ENCODE measurements at places on chromosomes 4 and X.
A peak's percentile ranks its signal among the peaks of the same experiment; 100 is the strongest.

DNA sequence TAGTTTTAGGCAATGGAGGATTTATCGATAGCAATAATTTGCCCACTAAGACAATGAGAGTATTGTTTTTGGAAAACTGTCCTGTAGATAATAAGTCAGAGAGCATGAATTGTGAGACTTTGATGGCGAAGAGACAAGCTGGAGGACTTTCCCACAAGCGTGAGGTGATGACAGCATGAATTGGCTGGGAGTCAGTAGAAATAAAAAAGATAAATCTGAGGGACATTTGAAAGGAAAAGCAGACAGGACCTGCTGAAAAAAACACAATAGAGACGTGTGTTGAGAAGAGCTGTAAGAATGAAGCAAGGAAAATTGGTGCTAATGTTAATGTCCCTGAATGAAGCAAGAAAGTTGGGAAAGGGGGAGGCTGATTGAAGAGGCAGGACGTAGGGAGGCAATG, 233.5 kb downstream of the DCTD start:
- H3K4me3 ChIP-seq = no peak overlapping the region
- H3K36me3 ChIP-seq = no peaks in the 10 kb centered on the region
- no peaks in the 10 kb centered on the region for H3K27me3 ChIP-seq
- DNase-seq = no peak
- H3K4me1 ChIP-seq = no peaks in the 10 kb centered on the region

GRCh38 chr4:88900432-88900831, 156.6 kb downstream of the FAM13A start:
- H3K4me3 ChIP-seq = no peak overlapping the region
- H3K4me1 ChIP-seq = no peaks in the 10 kb centered on the region
- H3K27me3 ChIP-seq = no peaks in the 10 kb centered on the region
- no peak for DNase-seq
- no peaks in the 10 kb centered on the region for H3K36me3 ChIP-seq

DNA sequence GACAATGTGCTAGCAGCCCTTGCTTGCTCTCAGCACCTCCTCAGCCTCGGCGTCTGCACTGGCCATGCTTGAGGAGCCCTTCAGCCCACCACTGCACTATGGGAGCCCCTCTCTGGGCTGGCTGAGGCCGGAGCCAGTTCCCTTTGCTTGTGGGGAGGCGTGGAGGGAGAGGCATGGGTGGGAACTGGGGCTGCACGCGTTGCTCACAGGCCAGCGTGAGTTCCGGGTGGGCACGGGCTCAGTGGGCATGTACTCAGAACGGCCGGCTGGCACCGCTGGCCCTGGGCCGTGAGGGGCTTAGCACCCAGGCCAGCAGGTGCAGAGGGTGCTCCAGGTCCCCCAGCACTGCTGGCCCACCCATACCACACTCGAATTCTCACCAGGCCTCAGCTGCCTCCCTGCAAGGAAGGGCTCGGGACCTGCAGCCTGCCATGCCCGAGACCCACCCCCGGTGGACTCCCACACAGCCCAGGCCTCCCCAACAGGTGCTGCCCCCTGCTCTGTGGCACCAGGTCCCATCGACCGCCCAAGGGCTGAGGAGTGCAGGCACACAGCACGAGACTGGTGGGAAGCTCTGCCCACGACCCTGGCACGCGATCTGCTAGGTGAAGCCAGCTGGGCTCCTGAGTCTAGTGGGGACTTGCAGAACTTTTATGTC, 100.3 kb downstream of the SLC39A8 start:
- no peaks in the 10 kb centered on the region for H3K27me3 ChIP-seq
- H3K27ac ChIP-seq = no peak overlapping the region
- H3K4me1 ChIP-seq = no peaks in the 10 kb centered on the region
- no peak for DNase-seq
- no peaks in the 10 kb centered on the region for H3K36me3 ChIP-seq

DNA sequence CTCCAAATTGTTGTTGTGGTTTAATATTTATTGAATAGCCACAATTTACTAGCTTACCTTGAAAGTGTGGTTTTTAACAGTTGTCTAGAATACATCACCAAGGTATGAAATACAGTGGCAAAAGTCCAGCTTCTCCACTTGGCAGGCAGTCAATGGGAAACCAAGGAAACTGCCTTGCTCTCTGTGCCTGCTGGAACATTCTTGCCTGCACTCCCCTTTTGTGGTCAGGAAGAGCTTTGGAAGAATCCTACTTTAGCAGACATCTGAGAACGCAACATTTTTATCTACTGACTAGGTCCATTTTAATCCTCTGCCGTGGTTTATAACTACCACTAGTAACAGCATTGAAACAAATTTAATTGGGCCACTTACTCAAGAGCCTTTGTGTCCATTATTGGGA, 64.5 kb downstream of the TENM3 start:
- H3K27ac ChIP-seq = no peak overlapping the region
- DNase-seq = no peak

DNA sequence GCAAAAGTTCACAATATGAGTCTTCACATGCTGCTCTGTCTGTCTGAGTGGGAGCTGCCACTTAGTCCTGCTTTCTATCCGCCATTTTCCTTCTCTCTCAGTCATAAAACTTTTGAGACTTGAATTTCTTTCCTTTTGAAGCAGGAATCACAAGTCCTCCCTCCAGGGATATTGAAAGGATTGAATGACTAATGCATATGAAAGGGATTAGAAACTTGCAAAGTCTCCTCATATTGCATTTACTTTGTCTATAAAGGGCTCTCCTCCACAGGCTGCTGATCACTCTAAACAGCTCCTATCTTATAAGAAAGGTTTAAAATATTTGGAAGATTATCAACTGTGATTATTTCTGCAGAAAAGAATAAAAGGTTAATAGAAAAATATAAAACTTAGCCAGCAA, 879.1 kb downstream of the ARAP2 start:
- H3K27me3 ChIP-seq = no peaks in the 10 kb centered on the region
- DNase-seq = no peak
- no peak overlapping the region for H3K4me3 ChIP-seq
- no peak overlapping the region for H3K27ac ChIP-seq
- H3K4me1 ChIP-seq = no peaks in the 10 kb centered on the region

DNA sequence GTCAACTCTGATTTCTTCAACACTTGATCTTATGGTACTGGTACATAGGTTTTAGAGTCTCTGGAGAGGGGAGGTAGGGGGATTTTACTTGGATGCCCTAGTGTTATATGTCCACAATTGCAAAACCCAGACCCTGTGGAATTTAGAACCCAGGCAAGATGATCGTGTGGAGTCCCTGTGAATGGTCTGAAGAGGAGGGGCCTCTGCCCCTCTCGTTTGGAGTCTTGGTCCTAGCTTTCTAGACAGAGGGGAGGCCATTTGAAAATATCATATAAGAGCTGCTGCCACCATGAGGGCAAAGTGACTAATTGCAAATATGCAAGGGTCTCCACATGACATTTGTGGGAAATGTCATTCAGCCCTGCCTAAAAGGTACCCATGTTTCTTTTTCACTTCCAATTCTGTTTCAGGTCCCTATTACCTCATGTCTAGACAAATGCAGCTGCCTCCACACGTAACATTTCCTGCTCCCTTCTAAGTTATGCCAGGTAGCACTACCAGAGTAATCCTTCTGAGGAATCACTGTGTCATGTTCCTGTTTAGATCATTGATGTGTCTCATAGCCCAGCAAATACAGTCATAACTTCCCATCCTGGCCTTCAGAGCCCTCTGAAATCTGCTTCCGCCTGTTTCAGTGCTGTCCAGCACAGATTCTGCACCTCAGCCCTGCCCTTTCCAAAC, 126.8 kb downstream of the KLHL8 start:
- no peaks in the 10 kb centered on the region for H3K36me3 ChIP-seq

DNA sequence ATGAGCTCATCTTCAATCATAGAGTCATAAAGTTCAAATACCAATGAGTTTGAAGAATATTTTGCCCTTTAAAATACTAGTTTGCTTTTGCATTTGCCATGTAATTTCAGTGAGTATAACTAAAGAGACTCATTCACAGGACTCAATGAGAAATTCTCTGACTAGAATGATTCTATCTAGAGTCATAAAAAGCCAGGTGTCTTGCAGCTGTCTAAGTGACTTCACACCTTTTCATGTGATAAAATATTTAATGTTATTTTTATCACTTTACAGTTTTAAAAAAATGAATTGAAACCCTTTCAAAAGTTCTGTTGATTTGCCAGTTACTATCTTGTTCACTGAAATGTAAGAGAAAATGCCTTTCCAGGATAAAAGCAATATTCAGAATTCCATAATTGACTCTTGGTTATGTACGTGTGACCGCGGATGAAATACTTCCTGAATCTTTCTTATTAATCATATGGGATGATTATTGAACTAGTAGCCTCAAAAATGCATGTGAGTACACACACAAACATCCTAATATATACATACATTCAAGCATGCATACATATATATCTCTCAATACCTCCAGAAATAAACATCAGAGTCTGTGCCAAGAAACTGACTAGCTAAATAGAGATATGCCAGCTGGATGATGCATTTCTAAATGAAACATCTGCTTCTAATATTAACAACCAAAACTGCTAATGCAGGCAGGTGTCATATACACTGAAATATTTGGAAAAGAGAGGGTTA, 87.0 kb downstream of the GABRB1 start:
- H3K36me3 ChIP-seq = no peaks in the 10 kb centered on the region
- H3K27me3 ChIP-seq = no peaks in the 10 kb centered on the region
- no peak for DNase-seq
- no peaks in the 10 kb centered on the region for H3K4me1 ChIP-seq

- no peak for DNase-seq
- H3K4me1 ChIP-seq = no peaks in the 10 kb centered on the region
- no peaks in the 10 kb centered on the region for H3K27me3 ChIP-seq
- H3K4me3 ChIP-seq = no peak overlapping the region
- H3K36me3 ChIP-seq = no peaks in the 10 kb centered on the region
Measured at GRCh38 chr4:135411251-135411650, 1209.7 kb upstream of the PABPC4L start.

DNA sequence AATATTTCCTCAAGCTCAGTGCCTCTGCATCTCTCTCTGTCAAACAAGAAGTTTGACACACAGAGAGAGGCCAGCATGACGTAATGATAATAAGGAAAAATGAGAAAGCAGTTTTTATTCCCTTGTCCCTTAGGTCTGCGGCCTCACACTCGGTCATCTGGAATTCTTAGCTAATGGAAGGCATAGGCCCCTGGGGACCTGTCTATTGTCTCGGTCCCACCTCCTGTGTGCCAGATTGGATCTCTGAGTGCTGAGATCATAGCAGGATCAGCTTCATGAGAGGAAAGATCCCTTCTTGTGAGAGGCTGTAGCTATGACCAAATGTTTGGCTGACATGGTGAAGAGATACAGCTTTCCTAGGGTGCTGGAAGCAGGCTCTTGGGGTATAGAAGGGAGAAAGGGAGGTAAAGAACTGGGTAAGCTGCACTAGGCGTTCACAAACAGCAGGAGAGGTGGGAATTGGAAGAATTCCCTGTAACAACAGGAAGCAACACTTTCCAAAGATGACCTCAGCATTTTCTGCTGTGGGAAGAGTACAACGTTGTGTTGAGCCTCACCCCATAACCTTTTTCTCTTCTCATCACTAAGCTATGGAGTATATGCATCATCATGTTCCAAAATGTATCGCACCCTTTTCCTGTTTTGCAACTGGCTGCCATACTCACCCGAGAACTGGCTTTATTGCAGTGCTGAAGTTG, 20.2 kb downstream of the TMEM31 start:
- no peaks in the 10 kb centered on the region for H3K27me3 ChIP-seq
- H3K4me3 ChIP-seq = no peak overlapping the region
- DNase-seq = no peak
- no peaks in the 10 kb centered on the region for H3K36me3 ChIP-seq
- H3K4me1 ChIP-seq = no peaks in the 10 kb centered on the region

DNA sequence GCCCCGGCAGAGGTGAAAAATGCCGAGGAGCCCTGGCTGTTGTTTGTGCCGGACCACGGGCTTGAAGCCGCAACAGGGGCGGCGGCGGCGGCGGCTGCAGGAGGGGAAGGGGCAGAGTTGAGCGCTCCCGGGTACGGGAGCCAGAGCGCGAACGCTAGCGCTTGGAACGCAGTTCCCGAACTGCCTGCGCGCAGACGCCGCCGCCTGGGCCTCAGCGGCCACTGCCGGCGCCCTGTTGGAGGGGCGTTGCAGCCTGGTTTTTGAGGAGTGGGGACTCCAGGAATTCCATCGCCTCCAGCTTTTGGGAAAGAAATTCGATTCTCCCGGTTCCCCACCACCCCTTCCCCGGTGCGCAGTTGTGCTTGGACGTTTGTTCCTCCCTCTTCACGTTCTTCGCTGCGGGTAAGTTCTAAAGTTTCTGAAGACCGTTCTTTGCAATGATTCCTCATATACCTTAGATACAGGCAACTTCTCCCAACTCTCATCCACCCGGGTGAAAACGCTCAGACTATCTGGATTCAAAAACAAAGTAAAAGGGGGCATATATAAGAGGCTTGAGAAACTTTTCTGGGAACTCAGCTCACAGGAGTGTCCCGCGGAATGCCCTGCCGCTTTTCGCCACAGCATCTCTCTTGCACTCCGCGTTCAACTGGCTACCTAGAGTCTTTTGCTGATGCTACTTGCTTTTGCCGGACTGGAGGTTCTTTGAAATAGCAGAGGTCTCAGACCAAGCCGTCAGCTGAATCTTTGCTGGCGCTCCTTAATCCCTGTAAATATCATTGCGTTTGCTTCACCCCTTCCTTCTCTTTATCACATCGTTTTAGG, 1.0 kb downstream of the FAT4 start:
- peaks cover 16% of the 10 kb centered on the region for H3K4me1 ChIP-seq
- H3K36me3 ChIP-seq = no peaks in the 10 kb centered on the region
- no peak overlapping the region for H3K27ac ChIP-seq
- no peak for DNase-seq
- H3K4me3 ChIP-seq = no peak overlapping the region
- H3K27me3 ChIP-seq = no peaks in the 10 kb centered on the region

DNA sequence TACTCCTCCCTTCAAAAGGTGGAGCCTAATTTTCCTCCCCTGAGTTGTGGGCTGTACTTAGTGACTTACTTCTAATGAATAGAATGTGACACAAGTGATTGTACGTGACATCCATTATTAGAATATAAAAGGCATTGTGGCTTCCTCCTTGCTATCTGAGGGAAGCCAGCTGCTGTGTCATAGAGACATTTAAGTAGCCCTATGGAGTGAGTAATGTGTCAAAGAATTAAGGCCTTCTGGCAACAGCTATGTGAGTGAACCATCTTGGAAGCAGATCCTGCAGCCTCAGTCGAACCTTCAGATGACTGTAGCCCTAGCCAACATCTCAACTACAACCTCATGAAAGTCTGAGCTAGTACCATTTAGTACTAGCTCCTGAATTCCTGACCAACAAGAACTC, 76.1 kb downstream of the BCOR start:
- no peak for DNase-seq
- no peak overlapping the region for H3K27ac ChIP-seq
- H3K36me3 ChIP-seq = no peaks in the 10 kb centered on the region
- no peaks in the 10 kb centered on the region for H3K27me3 ChIP-seq

- peaks cover 43% of the 10 kb centered on the region for H3K36me3 ChIP-seq
- H3K27ac ChIP-seq = peak overlapping the region; percentile 97
- peak overlapping the region; percentile 60 for H3K4me3 ChIP-seq
- H3K4me1 ChIP-seq = peaks cover 96% of the 10 kb centered on the region
Measured at GRCh38 chr4:118757761-118758251, 72.6 kb downstream of the METTL14 start.

GRCh38 chr4:6453688-6453990, 18.8 kb downstream of the PPP2R2C start:
- no peaks in the 10 kb centered on the region for H3K4me1 ChIP-seq
- DNase-seq = no peak
- no peak overlapping the region for H3K4me3 ChIP-seq
- no peak overlapping the region for H3K27ac ChIP-seq
- H3K27me3 ChIP-seq = no peaks in the 10 kb centered on the region
- no peaks in the 10 kb centered on the region for H3K36me3 ChIP-seq

- H3K27ac ChIP-seq = no peak overlapping the region
- H3K36me3 ChIP-seq = no peaks in the 10 kb centered on the region
- H3K27me3 ChIP-seq = no peaks in the 10 kb centered on the region
- no peaks in the 10 kb centered on the region for H3K4me1 ChIP-seq
- DNase-seq = no peak
Measured at GRCh38 chr4:182338746-182339145, 95.5 kb downstream of the TENM3 start.
